Stimulated activated CD8-positive, alpha-beta memory T cell treated with anti-CD3 and anti-CD28 coated beads, Interleukin-7, amount 100 ng/mL, for 24 hours (primary cell): ENCODE measurements at places on chromosomes 13 and 19.

- DNase-seq = no peak
These were observed 184.4 kb upstream of the HTR2A start for GRCh38 chr13:47081246-47081645.

GRCh38 chr13:102914339-102914930 is 68.6 kb downstream of the ERCC5 start:
- no peak for DNase-seq

DNA sequence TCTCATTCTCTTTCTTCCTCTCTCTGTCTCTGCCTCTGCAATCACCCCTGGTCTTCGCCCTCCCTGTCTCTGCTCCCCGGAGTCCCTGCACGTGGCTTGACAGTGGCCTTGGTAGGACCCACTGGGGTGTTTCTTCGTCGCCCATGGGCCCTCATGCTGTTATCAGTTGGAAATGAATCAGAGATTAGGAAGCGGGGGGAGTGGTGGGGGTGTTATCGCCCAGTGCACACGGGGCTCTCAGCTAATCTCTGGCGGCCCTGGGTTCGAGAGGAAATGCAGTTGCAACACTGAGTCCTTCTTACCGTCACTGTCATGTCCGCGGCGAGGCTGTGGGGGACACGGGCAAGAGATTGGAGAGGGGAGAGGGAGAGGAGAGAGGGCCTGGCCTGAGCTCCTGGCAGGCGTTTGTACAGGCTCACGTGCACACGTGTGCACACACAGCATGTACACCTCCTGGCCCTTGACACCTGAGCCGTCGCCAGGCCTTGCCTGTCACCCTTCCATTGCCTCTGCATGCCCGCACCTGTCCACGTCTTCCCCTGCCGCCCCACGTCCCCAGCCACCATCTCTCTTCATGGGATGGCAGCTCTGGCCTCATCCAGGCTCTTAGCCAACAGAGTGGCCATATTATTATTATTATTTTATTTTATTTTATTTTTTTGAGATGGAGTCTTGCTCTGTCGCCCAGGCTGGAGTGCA is 37.8 kb upstream of the SLC7A10 start:
- no peak for DNase-seq

DNA sequence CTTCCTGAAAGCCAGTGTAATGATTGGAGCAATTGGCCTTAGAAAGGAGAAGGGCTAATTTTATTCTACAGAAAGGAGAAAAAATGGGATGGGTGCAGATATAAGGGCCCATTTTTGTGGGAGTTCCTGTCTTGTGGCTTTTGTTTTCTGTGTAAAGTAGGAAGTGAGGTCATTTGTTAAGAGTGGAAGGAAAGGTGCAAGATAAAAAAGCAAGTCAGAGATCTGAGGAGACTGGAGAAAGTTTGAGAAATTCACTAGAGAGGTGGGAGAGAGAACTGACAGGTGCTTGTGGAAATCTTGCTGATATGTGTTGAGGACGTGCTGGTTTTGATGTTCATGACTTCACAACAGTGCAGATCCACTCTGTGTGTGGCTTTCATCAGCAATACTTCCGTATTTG is 349.4 kb downstream of the DLEU7 start:
- no peak for DNase-seq

DNA sequence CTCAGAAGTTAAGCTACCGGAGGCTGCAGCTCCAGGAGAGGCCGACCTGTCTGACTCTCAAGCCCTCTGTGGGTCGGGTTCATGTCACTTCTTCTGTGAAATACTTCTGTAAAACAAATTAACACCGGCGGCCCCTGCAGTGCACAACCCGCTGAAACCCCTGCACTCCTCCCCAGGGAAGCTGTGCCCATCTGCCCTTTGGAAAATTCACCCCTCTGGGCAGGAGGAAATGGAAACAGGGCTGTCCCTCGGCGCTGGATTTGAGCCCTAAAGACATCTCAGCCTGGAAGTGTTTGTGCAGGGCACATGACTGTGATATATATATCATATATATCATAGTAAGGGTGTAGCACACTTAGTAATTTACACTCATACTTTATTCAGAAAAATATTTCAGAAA is 415.3 kb downstream of the IRS2 start:
- no peak for DNase-seq

DNA sequence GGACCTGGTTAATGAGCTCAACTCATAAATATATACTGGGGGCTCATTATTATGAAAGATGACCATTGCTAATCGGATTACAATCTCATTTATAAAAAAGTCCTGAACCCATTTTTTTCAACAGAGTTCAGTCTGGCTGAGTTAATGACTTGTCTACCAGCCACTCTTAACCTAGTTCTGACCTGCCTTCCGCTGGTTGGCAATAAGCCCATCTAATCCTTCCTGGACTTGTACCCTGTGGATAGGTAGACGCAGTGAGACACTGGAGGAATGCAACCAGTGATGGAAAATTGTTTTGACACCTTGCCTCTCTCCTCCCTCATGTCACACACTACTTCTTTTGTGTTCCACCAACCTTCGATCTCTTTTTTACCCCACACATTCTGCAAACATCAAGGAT is 279.9 kb downstream of the FOXO1 start:
- no peak for DNase-seq

- DNase-seq = no peak
These were observed 15.2 kb downstream of the ELAVL3 start for GRCh38 chr19:11465600-11465999.

DNA sequence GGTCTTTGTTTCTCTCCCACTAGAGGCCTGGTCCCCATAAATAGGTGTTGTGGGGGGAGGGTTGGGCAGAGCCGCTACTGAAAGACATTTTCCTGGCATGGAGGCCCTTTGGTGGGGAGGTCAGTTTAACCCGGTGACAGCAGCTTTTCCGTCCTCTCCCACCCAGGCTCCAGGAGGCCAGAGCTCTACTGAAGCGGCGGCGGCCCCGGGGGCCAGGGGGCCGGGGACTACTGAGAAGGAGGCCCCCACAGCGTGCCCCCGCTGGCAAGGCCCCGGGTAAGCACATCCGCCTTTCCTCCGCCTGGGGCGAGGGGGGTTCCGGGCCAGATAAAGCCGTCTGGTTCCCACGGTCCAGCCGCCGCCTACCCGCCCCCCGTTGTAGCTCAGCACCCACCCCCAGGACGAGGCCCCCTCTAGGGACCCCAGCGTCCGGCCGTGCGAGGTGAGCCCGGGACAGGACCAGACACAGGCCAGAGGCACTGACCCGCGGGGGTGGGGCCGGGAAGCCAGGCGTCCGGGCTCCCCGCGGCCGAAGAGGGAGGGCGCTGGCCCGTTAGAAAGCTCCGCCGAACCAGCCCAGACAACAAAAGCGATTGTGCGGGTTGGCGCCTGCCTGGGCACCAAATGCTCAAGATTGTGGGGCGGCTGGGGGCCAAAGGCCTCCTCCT is 1.1 kb upstream of the LTBP4 start:
- DNase-seq = no peak

DNA sequence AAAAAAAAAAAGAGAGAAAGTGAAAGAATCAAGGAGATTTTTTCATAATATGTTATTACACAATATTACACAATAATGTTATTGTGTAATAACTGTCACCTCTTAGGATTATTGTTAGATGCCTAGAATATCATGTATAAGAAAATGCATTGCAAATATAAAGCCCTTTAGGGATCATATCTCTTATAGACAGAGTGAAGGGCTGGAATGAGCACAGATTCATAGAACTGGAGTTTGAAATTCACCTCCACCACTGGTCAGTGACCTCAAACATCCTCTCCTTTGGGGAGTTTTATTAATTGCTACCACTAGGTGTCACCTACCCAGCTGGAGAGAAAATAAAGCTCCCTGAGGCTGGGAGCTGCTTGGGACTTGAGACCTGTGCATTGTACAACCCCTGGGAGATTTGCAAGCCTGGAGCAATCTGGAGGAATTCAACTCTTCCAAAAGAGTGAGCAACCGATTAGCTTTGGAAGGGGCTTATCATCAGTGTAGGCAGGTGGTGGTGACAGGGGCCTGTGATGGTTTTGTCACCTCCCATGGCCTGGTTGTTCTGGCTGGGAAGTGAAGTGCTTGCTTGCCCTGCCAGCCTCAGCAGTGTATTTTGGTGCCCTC is 30.3 kb upstream of the FRY start:
- no peak for DNase-seq

GRCh38 chr19:51448411-51449016 is 9.7 kb downstream of the SIGLEC8 start:
- DNase-seq = no peak

DNA sequence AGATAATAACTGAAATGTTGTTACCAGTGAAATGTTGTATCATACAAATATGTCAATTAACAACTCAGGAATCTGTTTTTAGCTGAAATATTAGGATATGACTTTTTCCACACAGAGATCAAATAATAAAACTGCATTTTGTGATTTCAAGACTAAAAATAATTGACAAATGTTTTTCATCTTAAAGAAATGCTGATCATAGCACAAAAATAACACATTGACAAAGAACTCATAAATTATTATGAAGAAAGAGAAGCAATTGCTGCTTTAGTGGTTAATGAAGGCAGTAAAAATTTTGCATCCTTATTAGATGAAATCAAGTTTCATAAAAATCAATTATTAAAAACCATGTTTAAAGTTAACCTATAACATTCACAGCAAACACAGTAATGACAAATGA is 1417.3 kb downstream of the OLFM4 start:
- DNase-seq = no peak

GRCh38 chr19:50275577-50276368 is 53.4 kb downstream of the KCNC3 start:
- no peak for DNase-seq

- no peak for DNase-seq
These were observed 16.0 kb downstream of the CDX2 start for GRCh38 chr13:27952876-27953675.

- DNase-seq = no peak
These were observed 14.7 kb downstream of the GARRE1 start for GRCh38 chr19:34269081-34269480.

DNA sequence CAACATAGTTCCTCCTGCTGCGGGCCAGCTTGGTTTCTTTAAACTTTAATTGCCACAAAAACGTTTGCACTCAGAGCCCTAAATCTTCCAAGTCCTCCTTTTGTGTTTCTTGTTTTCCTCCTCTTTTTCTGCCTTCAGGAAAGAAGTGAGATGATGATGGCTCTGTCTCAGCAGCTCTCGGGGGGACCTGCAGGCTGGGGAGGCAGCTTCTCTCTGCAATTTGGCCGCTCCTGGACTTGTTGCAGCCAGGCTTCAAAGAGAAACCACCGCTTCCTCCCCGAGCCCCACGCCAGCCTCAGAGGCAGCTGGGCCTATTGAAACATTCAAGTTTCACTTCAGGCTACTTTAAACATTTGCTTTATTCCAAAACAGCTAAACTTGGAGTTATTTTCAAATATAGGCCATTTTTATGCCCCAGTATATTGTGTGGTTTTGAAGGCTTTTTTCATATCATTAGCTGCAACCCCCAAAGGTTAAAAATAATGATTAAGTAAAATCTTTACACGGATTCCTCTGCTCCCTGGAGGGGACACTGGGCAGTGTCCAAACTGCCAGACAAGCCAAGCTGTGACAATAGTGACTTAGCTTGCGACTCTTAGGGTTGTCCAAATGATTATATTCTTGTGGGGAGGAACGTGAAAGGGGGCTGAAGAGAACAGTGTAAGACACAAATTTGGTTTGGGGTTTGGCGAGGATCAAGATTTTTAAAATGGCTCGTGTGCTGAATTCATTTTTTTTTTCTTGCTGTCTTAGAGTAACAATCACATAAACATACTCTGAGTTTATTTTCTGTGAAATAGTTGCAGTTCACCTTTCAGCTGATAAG is 330.8 kb downstream of the DLEU7 start:
- DNase-seq = peak; percentile 15

DNA sequence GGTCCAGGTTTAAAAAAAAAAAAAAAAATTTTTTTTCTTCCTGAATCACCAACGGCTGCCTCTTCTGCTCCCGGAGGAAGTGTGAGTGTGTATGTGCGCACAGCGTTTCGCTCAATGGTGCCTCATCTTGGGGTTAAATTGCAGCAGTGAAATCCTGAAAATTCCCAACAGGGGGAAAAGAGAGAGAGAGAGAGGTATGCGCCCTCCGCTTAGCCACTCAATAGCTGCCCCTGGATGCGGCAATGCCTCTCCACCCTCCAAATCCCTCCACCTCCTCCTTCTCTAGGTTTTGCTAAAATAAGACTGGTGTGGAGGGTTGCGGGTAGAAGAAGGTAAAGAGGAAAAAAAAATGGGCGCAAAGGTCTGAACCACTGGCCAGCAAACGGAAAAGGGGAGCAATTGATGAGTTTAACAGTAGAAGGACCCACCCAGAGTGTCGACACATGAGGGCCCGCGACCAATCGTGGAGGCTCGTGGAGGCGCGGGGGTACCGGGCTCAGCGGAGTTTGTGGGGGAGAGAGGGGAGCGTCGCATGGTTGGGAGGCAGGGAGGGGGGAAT is 853 bp upstream of the CACNA1A start:
- no peak for DNase-seq

GRCh38 chr13:45332831-45333219 is 8.2 kb downstream of the TPT1 start:
- DNase-seq = no peak

DNA sequence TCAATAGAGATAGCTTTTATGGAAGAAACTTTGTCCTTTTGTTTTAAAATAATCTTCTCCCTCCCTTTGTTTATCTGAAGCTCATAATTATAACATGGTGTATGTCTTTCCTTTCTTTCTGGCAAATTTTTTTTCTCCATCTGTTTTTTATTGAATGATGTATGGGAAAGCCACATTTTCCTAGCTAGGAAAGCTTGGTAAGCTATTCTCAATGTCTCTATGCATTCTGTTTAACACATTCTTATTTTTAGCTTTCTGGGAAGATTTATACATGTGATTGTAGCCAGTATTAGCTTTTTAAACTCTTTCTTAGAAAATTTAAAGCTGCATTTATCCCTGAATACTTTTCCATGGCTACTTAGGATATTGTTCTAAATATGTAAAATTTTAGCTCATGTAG is 124.9 kb upstream of the CSNK1A1L start:
- DNase-seq = no peak

GRCh38 chr13:113017506-113018215 is 48.6 kb downstream of the MCF2L start:
- no peak for DNase-seq

- no peak for DNase-seq
These were observed 6.0 kb upstream of the FFAR2 start for GRCh38 chr19:35442091-35442490.

- no peak for DNase-seq
These were observed 112.8 kb downstream of the DLEU7 start for GRCh38 chr13:50730496-50731351.

GRCh38 chr19:56139847-56140582 is 1.1 kb upstream of the ZNF444 start:
- DNase-seq = no peak

GRCh38 chr13:89163096-89163495 is 1491.9 kb downstream of the SLITRK5 start:
- DNase-seq = no peak

DNA sequence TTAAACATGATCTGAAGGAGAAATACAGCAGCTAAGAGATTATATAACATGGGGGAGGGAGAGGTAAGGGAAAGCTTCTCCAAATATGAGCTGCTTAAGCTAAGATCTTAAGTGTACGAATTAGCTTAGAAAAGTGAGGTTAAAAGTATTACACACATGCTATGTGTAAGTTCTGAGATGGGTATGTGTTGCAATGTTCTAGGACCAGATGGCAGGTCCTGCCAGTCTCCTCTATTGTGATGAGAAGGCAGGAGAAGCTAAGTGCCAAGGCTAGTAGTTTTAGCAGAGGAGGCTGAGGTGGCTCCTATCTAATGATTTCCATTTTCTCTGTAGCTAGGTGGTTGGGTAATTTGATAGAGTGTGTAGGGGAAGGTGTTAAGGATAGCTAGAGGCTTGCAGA is 57.6 kb downstream of the MICU2 start:
- no peak for DNase-seq
